ENCODE measurements at places on chromosomes 4 and X.

DNA sequence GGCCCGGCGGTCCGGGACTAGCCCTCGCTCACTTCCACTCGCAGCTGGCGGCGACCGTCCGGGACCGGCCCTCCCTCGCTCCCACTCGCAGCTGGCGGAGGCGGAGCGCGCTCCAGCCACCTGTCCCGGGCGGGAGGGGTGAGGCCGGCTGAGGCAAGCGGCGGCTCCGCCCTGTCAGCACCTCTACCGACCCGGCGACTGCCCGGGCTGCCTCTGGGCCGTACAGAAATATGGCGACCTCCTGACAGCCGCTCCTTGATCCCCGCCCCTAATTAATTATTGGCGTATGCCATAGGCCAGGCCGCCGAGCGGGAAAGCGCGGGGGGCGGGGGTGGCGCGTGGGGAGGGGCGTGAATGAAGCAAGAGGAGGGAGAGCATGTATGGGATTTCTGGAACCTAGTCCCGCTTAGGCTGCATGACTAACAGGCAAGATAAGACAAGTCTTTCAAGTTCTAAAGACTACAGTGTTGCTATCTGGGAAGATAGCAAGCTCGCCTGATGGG, at the start of gene MORC4:
TSS of gene MORC4 (minus strand) at position 200 of the 503 bp plus-strand sequence. CDS start 243 bp downstream, outside the sequence.
- no peaks in the 10 kb centered on the region for H3K36me3 ChIP-seq
- peak; percentile 87 for DNase-seq
- H3K27ac ChIP-seq, result peak within 1 kb of the TSS; percentile 79
- H3K4me3 ChIP-seq, result peak within 1 kb of the TSS; percentile 49

GRCh38 chrX:38879631-38880220, 78.5 kb downstream of the MID1IP1 start:
- no peaks in the 10 kb centered on the region for H3K4me1 ChIP-seq
- no peak overlapping the region for H3K4me3 ChIP-seq
- no peaks in the 10 kb centered on the region for H3K27me3 ChIP-seq
- DNase-seq, result no peak

DNA sequence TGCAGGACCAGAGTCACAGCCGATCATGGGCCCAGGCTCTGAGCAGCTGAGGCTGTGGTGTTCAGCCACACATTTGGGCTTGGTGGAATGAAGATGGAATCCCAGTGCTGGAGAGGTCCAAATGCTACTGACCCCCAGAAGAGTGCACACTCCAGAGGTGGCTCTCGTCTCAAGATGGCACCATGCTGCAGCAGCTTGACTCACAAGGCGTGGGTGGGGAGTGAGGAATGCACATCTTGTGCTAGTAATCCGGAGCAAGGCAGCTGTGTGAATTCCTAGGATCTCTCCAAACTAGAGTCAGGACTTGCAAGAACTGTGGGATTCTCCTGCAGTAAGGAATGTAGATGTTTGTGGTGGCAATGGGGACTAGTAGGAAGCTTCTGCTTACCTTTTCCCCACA, 28.7 kb downstream of the RAB28 start:
- H3K27ac ChIP-seq, result no peak overlapping the region
- DNase-seq, result no peak
- H3K27me3 ChIP-seq, result no peaks in the 10 kb centered on the region
- no peak overlapping the region for H3K4me3 ChIP-seq
- no peaks in the 10 kb centered on the region for H3K36me3 ChIP-seq

- DNase-seq, result no peak
- no peaks in the 10 kb centered on the region for H3K36me3 ChIP-seq
- H3K27me3 ChIP-seq, result no peaks in the 10 kb centered on the region
- no peak overlapping the region for H3K4me3 ChIP-seq
These were observed 34.9 kb downstream of the MMRN1 start for GRCh38 chr4:89929425-89930159.

GRCh38 chr4:64807821-64808220, 398.6 kb upstream of the TECRL start:
- no peak for DNase-seq
- no peaks in the 10 kb centered on the region for H3K4me1 ChIP-seq
- H3K36me3 ChIP-seq, result no peaks in the 10 kb centered on the region

DNA sequence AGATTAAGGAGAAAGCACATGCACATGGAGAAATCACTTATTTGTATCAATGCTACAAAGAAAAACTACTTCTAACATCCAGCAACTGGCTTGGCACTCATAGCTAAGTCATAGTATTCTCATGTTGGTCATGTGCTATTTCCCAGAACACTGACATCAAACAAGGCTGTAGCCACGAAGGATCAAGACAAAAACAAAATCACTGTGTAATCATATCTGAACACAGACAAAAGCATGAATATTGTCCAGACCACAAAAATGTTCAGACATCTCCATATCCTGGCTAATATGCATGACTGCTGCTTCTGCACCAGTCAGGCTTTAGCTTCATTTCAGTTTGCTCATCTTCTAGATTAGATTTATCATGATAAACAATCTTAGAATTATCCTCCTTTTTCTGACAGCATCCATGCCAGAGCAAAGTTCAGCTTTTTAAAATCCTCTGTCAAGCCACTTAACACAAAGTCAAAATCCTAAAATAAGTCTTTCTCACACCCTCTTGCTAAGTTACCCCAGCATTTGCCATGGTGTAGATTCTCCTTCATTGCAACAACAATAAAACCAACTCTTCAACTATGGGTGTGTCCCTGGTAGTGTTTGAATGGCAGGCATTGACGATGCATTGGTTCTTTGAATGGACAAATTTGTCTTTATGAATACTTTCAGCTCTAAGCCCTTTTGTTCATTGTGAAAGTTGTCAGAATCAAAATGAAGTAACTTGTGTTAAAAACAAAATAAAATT, 39.1 kb upstream of the NPFFR2 start:
- no peaks in the 10 kb centered on the region for H3K36me3 ChIP-seq
- H3K4me1 ChIP-seq, result no peaks in the 10 kb centered on the region
- DNase-seq, result no peak

- no peak overlapping the region for H3K27ac ChIP-seq
- H3K4me3 ChIP-seq, result no peak overlapping the region
- no peaks in the 10 kb centered on the region for H3K36me3 ChIP-seq
These were observed 76.1 kb downstream of the KLHL8 start for GRCh38 chr4:87144356-87144755.

DNA sequence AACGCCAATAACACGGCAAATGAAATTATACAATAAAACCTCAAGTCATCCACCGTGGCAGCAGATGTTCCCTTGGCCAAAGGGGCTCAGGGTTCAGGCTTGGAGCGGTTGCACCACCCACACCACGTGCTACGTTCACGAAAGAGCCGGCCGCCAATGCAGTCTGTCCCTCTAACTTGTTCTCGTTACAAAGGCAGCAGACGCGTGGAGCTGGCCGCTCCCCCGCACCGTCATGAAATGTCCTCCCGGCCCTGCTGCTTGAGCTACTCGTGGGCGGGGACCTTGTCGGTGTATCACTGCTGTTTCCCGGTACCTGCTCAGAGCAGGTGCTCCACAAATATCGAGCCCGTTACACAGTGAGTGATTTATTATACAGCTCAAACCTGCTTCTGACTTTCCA, 36.4 kb upstream of the MAN2B2 start:
- DNase-seq, result no peak
- H3K36me3 ChIP-seq, result no peaks in the 10 kb centered on the region
- H3K4me1 ChIP-seq, result no peaks in the 10 kb centered on the region
- no peak overlapping the region for H3K4me3 ChIP-seq

- H3K4me1 ChIP-seq, result peaks cover 13% of the 10 kb centered on the region
- DNase-seq, result no peak
- H3K36me3 ChIP-seq, result no peaks in the 10 kb centered on the region
- H3K27me3 ChIP-seq, result no peaks in the 10 kb centered on the region
- H3K27ac ChIP-seq, result no peak overlapping the region
These were observed 16.0 kb upstream of the TLR8 start for GRCh38 chrX:12890467-12890866.

- DNase-seq, result peak; percentile 56
- H3K4me1 ChIP-seq, result no peaks in the 10 kb centered on the region
- no peak within 1 kb of the TSS for H3K4me3 ChIP-seq
- no peak within 1 kb of the TSS for H3K27ac ChIP-seq
These were observed at the start of gene VEGFD for GRCh38 chrX:15384304-15384703. VEGFD (minus strand) TSS chrX:15384413; CDS start chrX:15383946, 467 bp downstream.

DNA sequence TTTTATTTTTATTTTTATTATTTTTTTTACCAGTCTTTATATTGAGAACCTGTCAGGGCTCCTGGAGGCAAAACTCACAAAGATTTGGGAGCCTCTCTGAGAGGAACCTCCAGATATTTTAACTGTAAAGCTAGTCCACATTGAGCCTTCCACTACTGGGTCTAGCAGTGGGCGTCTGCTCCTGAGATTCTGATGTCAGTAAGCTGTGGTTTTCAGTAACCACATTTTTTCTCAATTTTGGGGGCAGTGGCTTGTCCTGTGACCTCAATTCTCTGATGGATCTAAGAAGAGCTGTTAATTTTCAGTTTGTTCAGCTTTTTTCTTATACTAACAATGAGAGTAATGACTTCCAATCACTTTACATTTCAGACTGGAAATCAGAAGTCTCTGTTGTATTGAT, 23.6 kb upstream of the GPRASP1 start:
- H3K27ac ChIP-seq, result no peak overlapping the region
- no peaks in the 10 kb centered on the region for H3K4me1 ChIP-seq
- no peaks in the 10 kb centered on the region for H3K36me3 ChIP-seq
- no peak overlapping the region for H3K4me3 ChIP-seq
- H3K27me3 ChIP-seq, result no peaks in the 10 kb centered on the region

- no peak for DNase-seq
- H3K4me3 ChIP-seq, result no peak overlapping the region
- H3K36me3 ChIP-seq, result no peaks in the 10 kb centered on the region
- no peak overlapping the region for H3K27ac ChIP-seq
- H3K4me1 ChIP-seq, result no peaks in the 10 kb centered on the region
- no peaks in the 10 kb centered on the region for H3K27me3 ChIP-seq
These were observed 128.7 kb downstream of the ARHGAP24 start for GRCh38 chr4:85603437-85604336.

DNA sequence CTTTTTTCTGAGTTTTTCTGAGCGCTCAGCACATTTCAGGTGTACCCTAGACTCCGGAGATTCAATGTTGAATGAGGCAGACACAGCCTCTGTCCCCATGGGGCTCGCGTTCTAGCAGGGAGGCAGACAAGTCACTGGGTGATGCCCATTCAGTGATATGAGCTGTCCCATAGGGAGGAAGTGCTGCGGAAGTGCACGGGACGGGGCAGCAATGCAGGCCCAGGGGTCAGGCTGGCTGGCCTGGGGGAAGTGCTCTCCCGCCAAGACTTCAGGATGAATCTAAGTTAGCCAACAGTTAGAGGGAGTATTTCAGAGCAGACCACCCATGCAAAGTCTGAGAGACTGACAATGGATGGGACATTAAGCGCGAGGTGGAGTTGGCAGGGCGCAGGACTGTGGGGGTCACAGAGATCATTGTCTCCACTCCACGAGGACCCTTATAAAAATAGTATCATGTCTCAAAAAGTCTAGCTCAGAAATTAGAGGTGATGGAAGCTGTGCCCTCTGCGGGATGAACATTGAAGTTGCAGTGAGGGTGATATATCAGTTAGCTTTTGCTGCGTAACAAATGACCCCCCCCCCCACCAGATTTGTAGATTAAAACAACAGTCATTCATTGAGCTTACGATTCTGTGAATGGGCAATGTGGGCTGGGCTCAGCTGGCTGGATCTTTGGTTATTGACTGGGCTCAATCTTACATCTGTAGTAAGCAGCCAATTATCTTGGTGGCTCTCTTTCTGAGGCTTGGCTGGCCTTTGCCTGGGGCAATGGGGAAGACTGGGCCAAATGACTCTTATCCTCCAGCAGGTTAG, 16.4 kb downstream of the PSAPL1 start:
- no peak overlapping the region for H3K27ac ChIP-seq
- H3K36me3 ChIP-seq, result no peaks in the 10 kb centered on the region
- H3K4me3 ChIP-seq, result no peak overlapping the region
- DNase-seq, result no peak
- peaks cover 11% of the 10 kb centered on the region for H3K27me3 ChIP-seq

- no peaks in the 10 kb centered on the region for H3K27me3 ChIP-seq
- no peaks in the 10 kb centered on the region for H3K36me3 ChIP-seq
- H3K4me1 ChIP-seq, result peaks cover 34% of the 10 kb centered on the region
- H3K4me3 ChIP-seq, result no peak overlapping the region
- H3K27ac ChIP-seq, result no peak overlapping the region
These were observed 103.2 kb downstream of the ANXA3 start for GRCh38 chr4:78654807-78655206.

- H3K27ac ChIP-seq, result no peak overlapping the region
- H3K4me1 ChIP-seq, result no peaks in the 10 kb centered on the region
- H3K27me3 ChIP-seq, result no peaks in the 10 kb centered on the region
- H3K36me3 ChIP-seq, result no peaks in the 10 kb centered on the region
- DNase-seq, result no peak
- no peak overlapping the region for H3K4me3 ChIP-seq
These were observed 52.3 kb downstream of the TLR10 start for GRCh38 chr4:38730493-38730829.

DNA sequence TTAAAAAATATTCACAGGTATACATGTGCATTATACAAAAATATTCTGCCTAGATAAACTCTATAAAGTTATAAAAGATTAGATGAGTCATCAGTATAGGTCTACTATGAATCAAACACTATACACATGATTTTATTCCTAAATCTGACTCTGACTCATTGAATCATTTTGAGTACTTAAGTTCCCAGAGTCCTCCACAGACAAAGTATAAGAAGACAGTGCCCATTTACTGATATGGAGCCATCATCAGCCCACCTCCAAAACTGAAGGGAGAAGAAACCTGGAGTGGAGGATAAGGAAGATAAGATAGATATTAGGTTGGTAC, 28.7 kb upstream of the ANTXR2 start:
- no peak overlapping the region for H3K4me3 ChIP-seq
- DNase-seq, result no peak
- H3K4me1 ChIP-seq, result peaks cover 12% of the 10 kb centered on the region
- H3K27ac ChIP-seq, result no peak overlapping the region

DNA sequence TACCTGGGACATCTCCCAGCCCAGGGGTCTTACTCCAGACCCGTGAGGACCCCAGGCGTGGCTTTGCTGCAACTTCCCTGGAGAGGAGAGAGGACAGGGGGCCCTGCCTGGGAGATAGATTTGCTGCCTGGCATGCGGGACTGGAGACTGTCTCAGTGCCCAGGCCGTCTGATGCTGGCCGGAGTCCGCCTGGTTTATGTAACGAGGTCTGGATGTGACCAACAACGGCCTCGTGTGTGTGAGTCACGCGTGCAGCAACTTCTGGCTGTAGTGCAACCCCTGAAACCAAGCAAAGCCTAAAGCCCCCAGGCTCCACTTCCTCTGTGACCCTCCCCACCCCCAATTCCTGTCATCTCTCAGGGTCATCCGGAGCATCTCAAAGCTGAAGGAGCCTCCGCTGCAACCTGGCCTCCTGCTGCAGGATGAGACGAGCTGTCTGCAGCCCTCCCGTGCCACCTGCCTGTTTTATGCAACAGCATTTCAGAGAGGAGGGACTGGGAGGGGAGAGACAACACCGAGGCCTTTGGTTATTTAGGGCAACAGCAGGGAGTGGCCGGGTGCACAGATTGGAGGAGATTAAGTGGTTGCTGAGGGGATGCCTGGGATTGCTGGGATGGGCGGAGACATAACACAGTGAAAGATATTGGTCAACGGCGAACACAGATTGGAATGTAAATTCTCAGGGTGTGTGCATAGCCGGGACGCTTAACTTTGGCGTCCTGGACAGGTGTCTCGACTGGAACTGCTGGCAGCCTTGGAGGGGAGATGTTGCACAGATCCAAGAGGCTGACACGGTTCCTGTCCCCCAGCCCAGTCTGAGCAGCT, 16.0 kb downstream of the XG start:
- no peak overlapping the region for H3K4me3 ChIP-seq
- no peak overlapping the region for H3K27ac ChIP-seq
- no peaks in the 10 kb centered on the region for H3K36me3 ChIP-seq
- no peaks in the 10 kb centered on the region for H3K4me1 ChIP-seq
- no peak for DNase-seq

GRCh38 chr4:121464854-121465253, 84.0 kb upstream of the QRFPR start:
- H3K4me3 ChIP-seq, result no peak overlapping the region
- H3K27ac ChIP-seq, result no peak overlapping the region
- no peaks in the 10 kb centered on the region for H3K4me1 ChIP-seq

All from left lung (tissue), 14 donors.